ENCODE measurements at places on chromosomes 11 and 22. TPM values are rescaled to one million over a fixed set of nuclear protein-coding genes. Genes with fewer than 3 reads are reported as not detected.

DNA sequence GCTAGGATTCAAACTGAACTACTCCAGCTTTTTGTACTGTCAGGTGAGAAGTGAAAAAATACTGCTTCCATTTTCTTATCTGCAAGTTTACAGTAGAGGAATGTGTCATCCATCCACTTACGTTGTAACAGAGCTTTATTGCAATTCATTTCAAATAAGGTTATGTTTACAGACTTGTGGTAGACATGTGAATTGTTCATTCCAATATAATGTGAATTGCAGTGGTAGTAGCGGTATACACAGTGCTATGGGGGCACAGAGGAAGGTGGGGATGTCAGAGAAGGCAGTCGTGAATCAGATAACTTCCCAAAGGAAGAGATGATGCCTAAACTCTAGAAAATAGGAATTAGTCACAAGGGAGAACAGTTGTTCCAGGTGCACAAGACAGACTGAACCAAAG, 42.5 kb downstream of the CEP57 start:
- no peak overlapping the region for H3K4me3 ChIP-seq
- DNase-seq, result no peak
- no peaks in the 10 kb centered on the region for H3K27me3 ChIP-seq
- no peak overlapping the region for H3K27ac ChIP-seq
- no peaks in the 10 kb centered on the region for H3K4me1 ChIP-seq

DNA sequence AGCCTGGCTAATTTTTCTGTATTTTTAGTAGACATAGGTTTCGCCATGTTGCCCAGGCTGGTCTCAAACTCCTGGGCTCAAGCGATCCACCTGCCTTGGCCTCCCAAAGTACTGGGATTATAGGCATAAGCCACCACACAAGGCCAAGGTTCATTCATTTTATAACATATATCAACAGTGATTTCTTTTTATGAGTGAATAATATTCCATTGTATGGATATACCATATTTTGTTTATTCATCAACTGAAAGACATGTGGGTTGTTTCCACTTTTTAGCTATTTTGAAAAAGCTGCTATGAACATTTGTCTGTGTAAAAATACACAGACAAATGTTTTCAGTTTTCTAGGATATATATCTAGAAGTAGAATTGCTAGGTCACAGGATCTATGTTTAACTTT, 116.0 kb downstream of the MRTFA start:
- DNase-seq, result no peak
- H3K27ac ChIP-seq, result peak overlapping the region; percentile 23
- peaks cover 26% of the 10 kb centered on the region for H3K4me1 ChIP-seq
- H3K4me3 ChIP-seq, result peak overlapping the region; percentile 11
- no peaks in the 10 kb centered on the region for H3K27me3 ChIP-seq

- H3K36me3 ChIP-seq, result no peaks in the 10 kb centered on the region
- H3K27me3 ChIP-seq, result no peaks in the 10 kb centered on the region
- H3K4me3 ChIP-seq, result no peak overlapping the region
These were observed 9.9 kb downstream of the LINC01488 start for GRCh38 chr11:69491071-69492031.

DNA sequence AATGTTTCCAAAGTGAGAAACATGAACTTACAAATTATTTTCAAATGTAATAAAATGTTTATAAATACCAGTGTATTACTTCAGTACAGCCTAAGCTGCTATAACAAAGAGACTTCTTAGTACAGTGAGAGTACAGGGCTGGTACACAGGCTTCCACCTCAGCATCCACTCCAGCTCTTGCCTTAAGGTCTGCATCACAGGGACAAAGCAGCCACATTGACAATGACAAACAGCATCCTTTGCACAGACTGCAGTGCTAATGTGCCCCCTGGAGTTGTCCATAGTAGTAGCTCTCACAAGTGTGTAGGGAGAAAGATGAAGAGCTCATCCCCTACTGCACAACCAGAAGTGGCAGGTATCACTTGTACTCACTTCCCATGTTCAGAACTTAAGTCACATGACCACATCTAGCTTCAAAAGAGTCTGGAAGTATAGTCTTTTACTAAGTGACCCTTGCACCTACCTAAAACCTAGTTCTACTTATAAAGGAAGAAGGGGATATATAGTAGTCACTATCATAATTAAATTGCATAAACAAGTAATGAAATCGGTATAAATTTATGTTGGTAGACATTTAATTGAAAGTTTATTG, 10.7 kb upstream of the LIPT2 start:
- no peak overlapping the region for H3K27ac ChIP-seq
- H3K4me1 ChIP-seq, result no peaks in the 10 kb centered on the region
- no peaks in the 10 kb centered on the region for H3K36me3 ChIP-seq
- H3K4me3 ChIP-seq, result no peak overlapping the region

- H3K27ac ChIP-seq, result peak overlapping the region; percentile 24
- H3K27me3 ChIP-seq, result peaks cover 10% of the 10 kb centered on the region
- H3K4me3 ChIP-seq, result no peak overlapping the region
- peaks cover 20% of the 10 kb centered on the region for H3K4me1 ChIP-seq
These were observed 6.7 kb downstream of the CAPN5 start for GRCh38 chr11:77073328-77074001.

DNA sequence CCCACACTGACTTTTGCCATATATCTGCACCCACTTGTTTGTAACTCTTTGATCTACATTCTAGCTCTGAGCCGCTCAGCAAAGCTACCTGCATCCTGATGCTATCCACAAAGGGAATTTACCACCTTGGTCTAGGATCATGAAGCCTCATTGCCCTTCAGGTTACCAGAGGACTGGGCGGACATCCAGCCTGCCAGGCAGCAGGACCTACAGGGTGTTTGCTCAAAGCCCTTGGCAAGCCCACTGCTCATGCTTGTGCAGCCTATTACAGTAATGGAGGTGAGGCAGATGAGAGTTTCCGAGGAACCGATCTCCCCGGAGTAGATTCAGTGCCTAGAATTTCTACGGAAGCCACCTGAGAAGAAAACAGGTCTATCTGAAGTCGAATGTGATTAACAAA, 417.2 kb downstream of the OPCML start:
- no peak overlapping the region for H3K4me3 ChIP-seq
- no peaks in the 10 kb centered on the region for H3K36me3 ChIP-seq
- H3K27ac ChIP-seq, result no peak overlapping the region
- H3K4me1 ChIP-seq, result no peaks in the 10 kb centered on the region

GRCh38 chr11:20050551-20051333, 109.5 kb downstream of the DBX1 start:
- H3K4me1 ChIP-seq, result no peaks in the 10 kb centered on the region
- no peak overlapping the region for H3K27ac ChIP-seq
- H3K36me3 ChIP-seq, result no peaks in the 10 kb centered on the region
- DNase-seq, result no peak

DNA sequence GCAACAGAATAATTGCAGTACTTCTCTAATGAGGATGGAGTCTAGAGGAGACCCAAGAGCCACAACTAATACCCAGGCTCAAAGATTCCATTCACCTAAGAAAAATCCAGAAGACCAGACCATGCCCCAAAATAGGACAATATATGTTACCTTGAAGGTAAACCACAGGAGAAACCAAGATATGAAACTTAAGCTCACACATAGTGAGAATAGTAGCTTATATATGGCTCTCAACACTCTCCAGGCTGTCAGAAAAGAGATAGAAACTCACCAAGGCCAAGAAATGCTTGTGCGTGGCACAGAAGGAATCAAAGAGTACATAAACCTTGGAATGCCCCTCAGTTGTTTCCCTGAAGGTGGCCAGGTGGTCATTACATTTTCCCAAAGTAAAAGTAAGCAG, 9.1 kb downstream of the FAM111A start:
- no peak for DNase-seq
- H3K27ac ChIP-seq, result peak overlapping the region; percentile 55
- H3K27me3 ChIP-seq, result no peaks in the 10 kb centered on the region
- H3K36me3 ChIP-seq, result peaks cover 45% of the 10 kb centered on the region

GRCh38 chr11:116946414-116946813, 109.0 kb upstream of the APOA1 start:
- H3K27ac ChIP-seq, result no peak overlapping the region
- peaks cover 19% of the 10 kb centered on the region for H3K36me3 ChIP-seq

DNA sequence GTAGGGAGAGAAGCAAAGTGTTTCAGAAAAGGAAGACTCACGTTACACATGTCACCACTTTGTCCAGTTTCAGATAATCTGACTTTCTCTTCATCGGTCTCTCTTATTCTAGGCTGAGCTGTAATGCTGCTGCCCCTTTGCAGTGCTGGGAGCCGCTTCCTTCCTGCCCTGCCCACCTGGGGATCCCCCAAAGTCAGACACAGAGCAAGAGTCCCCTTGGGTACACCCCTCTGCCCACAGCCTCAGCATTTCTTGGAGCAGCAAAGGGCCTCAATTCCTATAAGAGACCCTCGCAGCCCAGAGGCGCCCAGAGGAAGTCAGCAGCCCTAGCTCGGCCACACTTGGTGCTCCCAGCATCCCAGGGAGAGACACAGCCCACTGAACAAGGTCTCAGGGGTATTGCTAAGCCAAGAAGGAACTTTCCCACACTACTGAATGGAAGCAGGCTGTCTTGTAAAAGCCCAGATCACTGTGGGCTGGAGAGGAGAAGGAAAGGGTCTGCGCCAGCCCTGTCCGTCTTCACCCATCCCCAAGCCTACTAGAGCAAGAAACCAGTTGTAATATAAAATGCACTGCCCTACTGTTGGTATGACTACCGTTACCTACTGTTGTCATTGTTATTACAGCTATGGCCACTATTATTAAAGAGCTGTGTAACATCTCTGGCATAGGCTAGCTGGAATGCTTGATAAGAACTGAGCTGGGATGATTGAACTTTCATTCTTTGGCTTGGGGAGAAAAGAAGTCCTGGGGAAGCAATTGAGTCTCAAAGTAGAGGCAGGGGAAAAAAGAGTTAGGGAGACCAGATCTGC, 31.2 kb upstream of the SMIM35 start:
- peaks cover 23% of the 10 kb centered on the region for H3K27me3 ChIP-seq
- H3K4me3 ChIP-seq, result no peak overlapping the region
- no peaks in the 10 kb centered on the region for H3K36me3 ChIP-seq
- peaks cover 21% of the 10 kb centered on the region for H3K4me1 ChIP-seq
- DNase-seq, result no peak
- no peak overlapping the region for H3K27ac ChIP-seq

DNA sequence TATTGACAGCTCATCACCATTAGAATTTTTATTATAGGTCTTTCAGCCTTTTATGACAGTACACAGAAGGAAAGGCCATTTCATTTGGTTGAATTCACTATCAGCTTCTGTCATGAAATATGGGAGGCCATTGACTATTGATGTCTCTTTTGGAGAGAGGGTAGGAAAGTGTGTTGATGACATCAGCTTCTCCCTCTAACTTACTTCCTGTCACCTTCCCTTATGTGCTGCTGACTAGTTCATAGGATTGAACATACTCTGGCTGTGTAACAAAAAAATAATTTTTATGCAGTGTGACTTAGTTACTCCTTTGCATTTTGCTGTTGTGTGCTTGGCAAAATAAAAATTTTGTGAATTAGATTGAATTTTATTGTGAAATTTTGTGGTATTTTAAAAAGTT, 769.2 kb downstream of the METTL15 start:
- no peak overlapping the region for H3K27ac ChIP-seq
- H3K4me3 ChIP-seq, result no peak overlapping the region
- no peaks in the 10 kb centered on the region for H3K27me3 ChIP-seq
- no peaks in the 10 kb centered on the region for H3K4me1 ChIP-seq
- H3K36me3 ChIP-seq, result no peaks in the 10 kb centered on the region

PPFIBP2 gene
- total RNA-seq, result 0.62 TPM

SHISA8 gene
- total RNA-seq, result 6.1 TPM

CFAP300 gene
- total RNA-seq, result not detected

Measured in activated T-helper 1 cell treated with anti-CD3 and anti-CD28 coated beads, Interleukin-12 subunit alpha, Interleukin-12 subunit beta, Interleukin-2, Interleukin-4 antibody, amounts not matched to agents 30 ng/mL and 10 ng/mL and 1 ng/mL, durations not matched to agents 14 hours and 24 hours and 36 hours (primary cell).